NCI-H460 (cell line): ENCODE measurements at places on chromosomes 4 and X.

- DNase-seq, result no peak
Measured at GRCh38 chr4:87118826-87119225, 101.6 kb downstream of the KLHL8 start.

DNA sequence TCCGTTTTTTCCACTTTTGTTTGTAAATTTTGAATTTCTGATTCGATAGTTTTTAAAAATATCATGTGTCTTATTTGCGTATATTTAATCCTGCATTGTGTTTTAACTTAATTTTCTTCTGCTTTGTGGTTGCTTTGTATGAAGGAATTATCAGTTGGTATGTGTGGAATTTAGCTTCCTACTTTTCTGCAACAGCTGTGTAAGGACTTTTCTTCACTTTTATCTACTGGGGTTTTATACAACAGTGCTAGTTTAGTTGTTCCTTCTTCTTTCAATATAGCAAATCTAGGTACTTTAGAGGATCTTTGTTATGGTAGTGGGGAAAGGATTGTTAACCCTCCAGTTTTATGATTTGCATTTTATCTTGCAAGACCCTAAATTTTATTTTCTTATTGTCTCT lies 410.3 kb downstream of the CCSER1 start:
- DNase-seq, result no peak

DNA sequence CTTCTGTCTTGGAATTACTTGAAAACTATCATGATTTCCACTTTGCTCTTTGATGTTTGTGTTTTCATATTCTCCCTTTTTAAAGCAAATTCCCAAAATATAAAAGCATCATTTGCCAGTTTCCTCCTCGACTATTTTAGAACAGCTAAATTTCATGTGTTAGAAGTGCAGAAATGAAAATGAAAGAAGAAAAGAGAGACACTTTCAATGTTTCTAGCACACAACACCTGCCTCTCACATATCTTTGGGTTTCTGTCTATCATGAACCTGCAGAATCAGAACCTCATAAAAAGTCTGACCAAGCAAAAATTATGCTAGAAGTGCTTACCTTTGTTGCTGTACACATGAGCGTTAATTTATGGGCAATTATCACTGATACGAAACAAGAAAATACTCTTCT lies 1.9 kb upstream of the NEUROG2 start:
- no peak for DNase-seq

GRCh38 chr4:71287305-71287704 lies 51.5 kb upstream of the SLC4A4 start:
- no peak for DNase-seq

GRCh38 chr4:13164783-13165331 lies 319.3 kb downstream of the RAB28 start:
- no peak for DNase-seq

GRCh38 chr4:15488136-15488535 lies 18.5 kb downstream of the CC2D2A start:
- no peak for DNase-seq

- DNase-seq, result no peak
Measured at GRCh38 chr4:165782623-165783022, 90.4 kb upstream of the TLL1 start.

DNA sequence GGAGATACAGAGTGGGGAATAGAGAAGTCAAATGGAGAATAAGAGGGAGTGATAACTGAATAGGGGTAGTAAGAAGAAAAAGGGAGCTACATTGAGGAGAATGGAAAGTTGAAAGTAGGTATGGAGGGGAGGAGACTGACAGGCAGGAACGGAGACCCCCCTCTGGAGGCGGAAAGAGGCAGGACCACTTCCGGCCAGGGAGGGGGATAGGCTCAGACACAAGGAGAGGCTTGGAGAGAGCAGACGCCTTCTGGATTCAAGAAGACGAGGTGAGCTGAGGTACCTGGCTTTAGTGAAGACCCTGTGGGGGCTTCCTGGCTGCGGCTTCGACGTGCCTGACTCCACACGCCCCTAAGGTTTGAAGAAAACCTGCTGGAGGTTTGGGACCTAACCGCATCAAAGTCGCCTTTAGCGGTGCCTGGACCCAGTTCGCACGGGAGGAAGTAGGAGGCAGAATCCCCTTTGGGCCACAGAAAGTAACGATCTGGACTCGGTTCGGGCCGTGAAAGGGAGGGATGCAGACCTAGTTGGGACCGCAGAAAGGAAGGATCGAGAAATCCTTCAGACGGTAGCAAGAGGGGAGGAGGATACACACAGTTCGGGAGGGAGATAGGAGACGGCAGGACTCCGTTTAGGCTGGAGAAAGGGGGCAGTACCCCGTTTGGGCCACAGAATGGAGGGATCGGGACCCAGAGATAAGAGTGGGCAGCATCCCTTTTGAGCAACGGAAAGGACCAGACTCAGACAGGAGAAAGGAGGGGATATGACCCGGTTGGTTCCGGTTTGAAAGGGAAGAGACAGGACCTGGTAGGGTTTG lies at the start of gene TRO:
Gene TRO, plus strand, starts transcription at position 215 of the 817 bp plus-strand sequence. CDS start 1,423 bp downstream, outside the sequence.
- no peak for DNase-seq

GRCh38 chr4:140070973-140071372 lies 83.0 kb downstream of the MAML3 start:
- no peak for DNase-seq

DNA sequence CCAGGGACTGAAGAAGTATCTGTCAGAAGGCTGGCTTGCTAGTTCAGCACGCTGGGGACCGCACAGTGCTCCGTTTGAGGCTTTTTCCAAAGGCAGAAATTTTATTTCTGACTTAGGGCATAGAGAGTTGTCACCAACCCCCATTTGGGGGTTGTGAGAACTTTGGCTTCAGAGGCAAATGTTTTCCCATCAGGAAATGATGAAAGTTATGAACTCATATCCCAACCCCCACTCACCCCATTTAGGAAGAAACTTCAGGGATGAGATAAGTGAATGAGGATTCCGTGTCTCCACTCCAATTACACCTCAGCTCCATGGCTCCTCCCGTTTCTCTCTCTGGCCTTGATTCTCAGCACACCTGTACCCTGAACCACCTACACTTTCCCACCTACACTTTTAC lies 4.3 kb upstream of the WDR13 start:
- no peak for DNase-seq

GRCh38 chr4:8218371-8219031 lies 19.4 kb downstream of the SH3TC1 start:
- DNase-seq, result no peak

DNA sequence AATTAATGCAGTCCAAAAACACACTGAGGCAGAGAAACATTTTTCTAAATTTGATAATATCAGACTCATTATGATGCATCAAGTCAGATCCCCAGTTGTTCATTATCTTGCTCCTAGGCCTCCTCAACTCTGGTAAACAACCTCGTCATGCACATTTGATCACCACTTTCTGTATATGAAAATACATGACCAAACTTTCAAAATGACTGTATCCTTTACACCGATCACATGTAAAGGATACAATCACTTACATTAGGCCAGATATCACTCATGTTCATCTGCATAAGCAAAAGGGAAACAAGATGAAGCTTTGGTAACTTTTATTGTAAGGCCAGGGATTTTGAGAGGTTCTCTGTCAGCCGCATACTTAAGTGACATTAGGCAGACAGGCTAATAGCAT lies 99.4 kb upstream of the IL1RAPL1 start:
- DNase-seq, result no peak

DNA sequence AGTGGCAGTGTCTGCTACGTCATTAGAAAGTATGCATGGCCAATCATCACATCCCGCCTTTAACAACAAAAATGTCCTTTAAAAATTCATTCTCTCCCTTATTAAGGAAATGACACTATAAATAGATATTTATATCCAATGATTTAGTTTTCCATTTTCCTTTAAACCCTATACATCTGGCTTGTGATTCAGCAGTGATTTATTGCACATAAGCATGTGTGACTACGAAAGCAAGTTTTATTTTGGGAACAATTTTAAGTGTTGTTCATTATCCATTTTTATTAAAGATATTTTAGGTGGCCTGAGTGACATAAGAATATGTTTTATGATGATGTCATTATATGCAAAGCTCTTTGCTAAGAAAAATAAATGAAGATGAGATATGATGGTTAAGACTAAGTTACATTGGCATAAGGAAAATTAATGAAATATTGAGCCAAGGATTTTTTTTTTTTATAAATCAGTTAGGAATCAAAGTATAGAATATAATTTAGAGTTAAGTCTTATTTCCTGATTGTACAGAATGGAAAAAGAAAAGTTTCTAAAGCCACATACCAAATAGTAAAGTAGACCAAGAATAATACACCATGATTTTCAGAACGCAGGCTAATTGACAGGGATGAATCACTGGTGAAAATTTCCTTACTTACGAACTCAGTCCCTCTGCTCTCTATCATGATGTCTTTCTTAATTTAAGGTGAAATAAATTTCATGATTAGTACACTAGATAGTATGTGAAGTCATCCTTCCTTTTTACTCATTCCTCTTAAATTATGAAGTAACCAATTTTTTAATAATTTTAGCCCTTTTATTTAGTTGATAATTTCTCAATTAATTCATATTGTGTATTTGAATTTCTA lies 822.4 kb downstream of the FAT4 start:
- DNase-seq, result no peak

GRCh38 chr4:36551697-36552214 lies 270.3 kb downstream of the DTHD1 start:
- no peak for DNase-seq

DNA sequence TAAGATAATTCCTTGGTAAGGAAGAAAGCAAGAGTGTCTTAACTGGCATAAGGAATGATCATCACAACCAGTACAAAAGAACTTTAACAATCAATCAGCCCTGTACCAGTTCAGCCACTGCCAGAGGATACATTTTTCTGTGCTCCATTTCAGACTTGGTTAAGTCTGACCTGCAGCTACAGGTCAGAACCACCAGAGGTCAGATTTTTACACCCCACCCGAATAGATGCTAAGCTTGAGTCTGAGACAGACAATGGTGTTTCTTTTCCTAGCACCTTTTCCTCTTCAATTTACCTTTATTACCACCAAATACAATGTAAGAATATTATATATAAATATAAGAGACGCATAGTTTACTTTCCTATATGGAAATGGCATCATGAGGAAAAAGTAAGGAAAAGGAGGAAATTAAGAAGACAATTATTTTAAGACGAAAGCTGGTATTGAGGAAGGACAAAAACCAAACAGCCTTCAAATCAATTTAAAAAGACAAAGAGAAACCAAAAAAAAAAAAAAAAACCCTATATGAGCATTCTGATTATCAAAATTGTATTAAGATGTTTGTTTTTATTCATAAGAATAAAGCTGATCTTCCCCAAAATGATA lies 215.3 kb upstream of the TTC29 start:
- peak; percentile 18 for DNase-seq

GRCh38 chr4:177070533-177071058 lies 239.1 kb upstream of the NEIL3 start:
- DNase-seq, result no peak

DNA sequence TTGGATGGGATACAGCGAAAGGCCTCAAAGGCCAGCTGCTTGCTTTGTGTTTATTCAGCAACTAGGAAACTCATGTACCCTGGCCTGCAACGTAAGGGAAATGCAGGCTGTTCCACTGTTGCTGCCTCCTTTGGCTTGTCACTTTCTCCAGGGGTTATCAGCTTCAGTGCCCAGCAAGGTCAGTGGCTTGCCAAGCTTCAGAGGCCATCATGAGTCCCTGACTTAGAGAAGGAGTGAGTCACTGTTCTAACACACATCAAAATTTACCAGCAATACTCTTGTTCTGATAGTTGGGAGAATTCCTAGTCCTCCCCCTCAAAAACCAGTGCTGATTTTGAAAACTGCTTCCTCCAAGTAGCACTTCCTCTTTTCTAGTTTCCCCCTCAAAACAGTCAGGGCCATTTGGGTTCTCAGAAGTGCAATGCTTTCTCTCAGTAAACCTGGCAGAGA lies 250.8 kb downstream of the ARHGAP24 start:
- no peak for DNase-seq

DNA sequence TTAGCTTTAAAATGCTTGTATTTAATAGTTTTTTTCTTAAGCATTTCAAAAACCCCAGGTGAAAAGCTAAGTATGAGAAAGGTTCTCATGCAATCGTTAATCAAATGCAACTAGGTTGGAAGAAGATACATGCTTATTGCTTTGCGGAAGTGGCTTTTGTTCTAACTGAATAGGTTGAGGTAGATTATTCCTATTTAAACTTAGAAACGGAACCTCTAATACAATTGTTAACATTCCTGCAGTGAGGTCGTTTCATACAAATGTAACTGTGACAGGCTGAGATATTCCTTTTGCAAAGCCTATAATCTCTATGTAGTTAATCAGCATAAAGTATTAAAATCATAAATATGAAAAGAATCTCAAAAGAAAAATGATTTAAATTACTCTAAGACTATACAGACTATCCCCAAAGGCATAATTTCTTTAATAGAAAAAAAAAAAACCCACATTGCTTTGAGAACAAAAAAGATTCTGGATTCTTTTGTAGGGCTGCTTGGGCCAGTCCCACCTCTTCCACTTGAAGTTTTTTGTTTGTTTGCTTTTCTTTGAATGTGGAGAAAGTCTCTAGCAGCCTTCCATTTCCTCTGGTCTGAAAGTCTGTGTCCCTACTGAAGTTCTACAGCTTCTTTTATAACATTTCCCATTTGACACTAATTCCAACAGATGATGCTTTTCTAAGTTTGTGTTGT lies 25.6 kb upstream of the SORBS2 start:
- no peak for DNase-seq

DNA sequence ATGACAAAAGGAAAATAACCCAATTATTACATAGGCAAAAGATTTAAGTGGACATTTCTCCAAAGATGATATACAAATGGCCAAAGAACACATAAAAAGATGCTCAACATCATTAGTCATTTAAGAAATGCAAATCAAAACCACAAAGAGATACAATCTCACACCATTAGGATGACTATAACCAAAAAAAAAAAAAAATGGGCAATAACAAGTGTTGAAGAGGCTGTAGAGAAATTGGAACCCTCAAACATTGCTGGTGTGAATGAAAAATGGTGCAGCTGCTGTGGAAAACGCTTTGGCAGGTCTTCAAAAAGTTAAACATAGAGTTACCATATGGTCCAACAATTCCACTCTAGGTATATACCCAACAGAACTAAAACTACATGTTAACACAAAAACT lies 5.6 kb upstream of the PRDX4 start:
- DNase-seq, result no peak

DNA sequence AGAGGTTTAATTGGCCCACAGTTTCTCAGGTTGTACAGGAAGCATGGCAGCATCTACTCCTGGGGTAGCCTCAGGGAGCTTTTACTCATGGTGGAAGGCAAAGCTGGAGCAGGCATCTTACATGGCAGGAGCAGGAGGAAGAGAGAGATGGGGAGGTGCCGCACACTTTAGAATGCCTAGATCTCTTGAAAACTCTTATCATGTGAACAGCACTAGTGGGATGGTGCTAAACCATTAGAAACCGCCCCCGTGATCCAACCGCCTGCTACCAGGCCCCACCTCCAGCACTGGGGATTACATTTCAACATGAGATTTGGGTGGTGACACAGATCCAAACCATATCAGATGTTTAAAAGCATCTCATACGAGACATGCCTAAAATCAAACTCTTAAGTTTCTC lies 41.6 kb upstream of the SCOC start:
- DNase-seq, result no peak

GRCh38 chr4:55183926-55184599 lies 58.7 kb upstream of the KDR start:
- no peak for DNase-seq
